Breast epithelium (tissue), 4 donors: ENCODE measurements at places on chromosomes 1 and 21. TPM values are rescaled to one million over a fixed set of nuclear protein-coding genes. Genes with fewer than 3 reads are reported as not detected.
A peak's percentile ranks its signal among the peaks of the same experiment; 100 is the strongest.

- H3K4me1 ChIP-seq: no peaks in the 10 kb centered on the region
- no peak for DNase-seq
- H3K27ac ChIP-seq: no peak overlapping the region
- H3K36me3 ChIP-seq: peaks cover 4% of the 10 kb centered on the region
- no peak overlapping the region for H3K4me3 ChIP-seq
- no peaks in the 10 kb centered on the region for H3K27me3 ChIP-seq
These were observed 19.0 kb downstream of the TMEM63A start for GRCh38 chr1:225863167-225863566.

DNA sequence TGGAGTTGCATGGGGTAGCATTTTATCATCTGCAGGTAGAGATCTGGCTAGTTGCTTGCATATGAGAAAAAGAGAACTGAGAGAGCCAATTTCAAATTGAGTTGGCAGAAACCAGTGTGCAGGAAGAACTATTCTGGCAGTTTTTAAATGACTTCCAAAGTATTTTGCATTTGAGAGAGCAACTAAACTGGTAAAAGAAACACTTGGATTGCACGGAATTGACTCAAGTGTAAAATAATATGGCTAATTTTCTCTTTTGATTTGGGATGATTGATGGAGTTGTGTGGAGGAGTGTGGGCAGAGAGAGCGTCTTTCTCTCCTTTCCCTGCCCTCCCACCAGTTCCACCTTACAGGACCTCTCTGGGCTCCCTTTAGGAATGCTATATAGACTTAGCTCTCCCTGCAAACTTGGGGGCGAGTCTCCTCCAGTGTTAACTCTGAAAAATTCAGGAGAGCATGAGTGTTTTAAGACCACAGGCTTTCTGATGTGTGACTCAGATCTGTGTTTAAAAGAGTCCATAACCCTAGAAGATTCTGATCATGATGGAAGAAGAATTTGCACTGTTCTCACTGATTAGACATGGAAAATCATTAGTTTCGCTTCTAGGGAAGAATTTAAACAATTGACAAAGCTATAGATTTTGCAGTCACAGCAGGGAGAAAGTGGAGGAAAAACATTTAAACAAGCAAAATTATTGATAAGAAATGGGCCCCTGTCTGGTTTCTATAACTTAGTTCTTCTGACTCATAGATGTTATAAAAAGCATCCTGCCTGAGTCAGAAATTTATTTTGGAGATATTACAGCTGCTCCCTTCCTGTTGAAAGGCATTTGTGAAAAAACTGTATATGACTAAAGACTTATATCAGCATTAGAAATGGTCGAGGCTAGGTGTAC, 24.9 kb upstream of the CTBS start:
- H3K36me3 ChIP-seq: no peaks in the 10 kb centered on the region
- no peak overlapping the region for H3K27ac ChIP-seq
- DNase-seq: no peak
- H3K4me3 ChIP-seq: no peak overlapping the region
- H3K27me3 ChIP-seq: no peaks in the 10 kb centered on the region

- H3K27me3 ChIP-seq: no peaks in the 10 kb centered on the region
- no peak overlapping the region for H3K4me3 ChIP-seq
- peak overlapping the region; percentile 82 for H3K27ac ChIP-seq
- peaks cover 5% of the 10 kb centered on the region for H3K4me1 ChIP-seq
These were observed 4.2 kb upstream of the PMVK start for GRCh38 chr1:154940651-154941194.

DNA sequence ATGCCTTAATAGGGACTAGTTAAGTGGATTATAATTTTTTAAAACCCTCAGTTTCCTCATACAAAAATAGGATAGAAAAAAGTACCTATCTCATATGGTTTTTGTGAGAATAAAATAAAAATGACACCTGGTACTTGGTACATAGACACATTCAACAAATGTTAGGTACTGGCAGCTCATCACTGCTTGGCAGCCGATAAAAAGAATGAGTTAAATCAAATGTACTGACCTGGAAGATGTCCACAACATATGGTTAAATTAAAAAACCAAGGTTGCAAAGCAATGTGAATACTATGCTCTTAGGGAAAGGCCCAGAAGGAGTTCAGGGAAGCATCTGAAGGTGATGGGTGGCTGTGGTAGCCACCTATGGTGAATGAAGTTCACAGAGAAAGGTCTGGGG, 64.9 kb upstream of the SMYD2 start:
- no peak overlapping the region for H3K4me3 ChIP-seq
- no peaks in the 10 kb centered on the region for H3K27me3 ChIP-seq
- H3K4me1 ChIP-seq: no peaks in the 10 kb centered on the region
- H3K36me3 ChIP-seq: no peaks in the 10 kb centered on the region

GRCh38 chr1:2103266-2103900, 53.2 kb downstream of the PRKCZ start:
- H3K4me1 ChIP-seq: no peaks in the 10 kb centered on the region
- H3K27ac ChIP-seq: no peak overlapping the region
- H3K4me3 ChIP-seq: no peak overlapping the region
- no peaks in the 10 kb centered on the region for H3K36me3 ChIP-seq
- DNase-seq: no peak

KDF1 gene
- total RNA-seq: 10.8 TPM

TSPAN2 gene
- 3.7 TPM for total RNA-seq

AMY2A gene
- total RNA-seq: not detected
